ENCODE measurements at places on chromosomes 3 and 15.

GRCh38 chr15:68346979-68347378 lies 69.4 kb downstream of the FEM1B start:
- DNase-seq = no peak

- no peak for DNase-seq
Measured at GRCh38 chr15:49343546-49343945, 79.5 kb upstream of the FGF7 start.

DNA sequence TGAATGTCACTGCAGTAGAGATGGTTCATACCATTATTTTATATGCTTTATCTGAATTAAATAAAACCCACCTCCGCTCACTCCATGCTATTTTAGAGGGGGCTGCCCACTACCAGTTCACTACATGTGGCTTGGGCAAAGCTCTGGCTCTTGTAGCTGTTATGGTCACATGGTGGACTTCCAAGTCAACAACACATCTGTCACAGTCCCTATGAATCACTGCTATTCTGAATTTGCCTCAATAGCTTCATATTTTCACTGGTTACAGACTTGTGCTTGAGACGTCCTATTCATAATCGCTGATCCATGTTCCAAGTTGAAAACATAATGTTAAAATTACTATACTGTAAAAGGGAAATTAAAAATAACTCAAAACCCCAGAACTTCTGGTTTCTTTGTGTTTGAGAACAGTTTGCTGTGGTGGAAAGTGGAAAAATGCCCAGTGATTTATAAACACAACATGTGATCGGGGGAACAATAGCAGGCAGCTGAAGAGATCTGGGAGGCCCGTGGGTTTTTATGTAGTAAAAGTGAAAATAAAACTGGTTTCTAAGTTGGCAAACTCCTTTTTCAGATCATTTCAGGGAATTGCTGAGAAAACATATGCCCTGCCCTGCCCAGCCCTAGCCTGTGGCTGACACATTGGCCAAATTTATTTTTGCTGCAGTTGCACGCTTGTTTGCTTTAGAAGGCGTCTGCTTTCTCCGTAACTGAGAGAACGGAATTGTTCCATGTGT lies 128.8 kb upstream of the PRR23C start:
- DNase-seq = no peak

- DNase-seq = no peak
Measured at GRCh38 chr15:89876396-89877082, 17.3 kb downstream of the AP3S2 start.

DNA sequence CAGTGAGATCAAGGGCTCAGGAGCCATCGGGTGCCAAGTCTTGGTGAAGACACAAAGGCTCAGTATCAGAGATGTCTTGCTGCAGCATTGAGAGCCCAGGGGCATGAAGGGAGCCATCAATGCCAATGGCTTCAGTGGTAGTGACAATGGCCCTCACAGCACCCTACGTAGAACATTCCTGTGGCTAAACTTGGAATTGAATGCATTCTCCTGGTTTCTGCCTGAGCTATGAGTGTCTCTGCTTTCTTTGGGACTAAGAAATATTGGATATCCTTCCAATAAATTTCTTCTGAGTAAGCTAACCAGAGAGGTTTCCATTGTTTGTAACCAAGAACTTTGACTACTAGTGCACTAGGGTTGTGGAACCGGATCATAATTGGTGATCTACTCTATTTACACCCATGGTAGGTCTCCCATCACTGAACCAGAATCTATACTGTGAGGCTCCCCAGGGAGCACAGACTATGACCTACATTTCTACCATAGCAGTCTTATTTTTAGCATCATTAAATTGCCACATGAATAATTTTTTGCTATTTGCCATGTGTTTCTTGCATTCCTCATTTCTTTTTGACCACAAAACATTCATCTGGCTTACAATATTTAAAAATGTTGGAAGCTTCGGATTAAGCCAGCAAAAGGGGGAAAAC lies 31.6 kb upstream of the PDZRN3 start:
- DNase-seq = no peak
